ENCODE measurements at places on chromosomes 16 and 17.

DNA sequence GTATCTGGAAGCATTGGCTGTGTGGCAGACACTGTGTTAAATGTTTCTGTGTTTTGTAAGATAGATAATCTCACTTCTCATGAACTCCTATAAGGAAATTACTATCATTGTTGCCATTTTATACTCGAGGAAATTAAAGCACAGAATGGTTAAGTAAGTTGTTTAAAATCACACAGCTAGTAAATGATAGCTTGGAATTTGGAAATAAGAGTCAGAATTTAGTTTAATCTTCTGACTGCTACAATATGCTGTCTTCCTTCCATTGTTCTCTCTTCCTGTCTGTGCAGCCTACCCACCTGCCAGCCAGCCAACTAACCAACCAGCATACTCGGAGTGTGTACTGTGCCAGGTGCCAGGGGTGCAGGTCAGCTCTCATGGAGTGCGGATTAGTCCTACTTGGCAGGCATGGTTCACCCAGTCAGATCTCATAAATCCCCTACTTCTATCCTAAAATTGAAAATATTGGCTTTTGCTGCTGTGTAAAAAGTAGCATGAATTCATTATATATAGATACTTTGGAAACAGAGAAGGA lies 79.9 kb upstream of the LGALS9 start:
- DNase-seq: no peak

DNA sequence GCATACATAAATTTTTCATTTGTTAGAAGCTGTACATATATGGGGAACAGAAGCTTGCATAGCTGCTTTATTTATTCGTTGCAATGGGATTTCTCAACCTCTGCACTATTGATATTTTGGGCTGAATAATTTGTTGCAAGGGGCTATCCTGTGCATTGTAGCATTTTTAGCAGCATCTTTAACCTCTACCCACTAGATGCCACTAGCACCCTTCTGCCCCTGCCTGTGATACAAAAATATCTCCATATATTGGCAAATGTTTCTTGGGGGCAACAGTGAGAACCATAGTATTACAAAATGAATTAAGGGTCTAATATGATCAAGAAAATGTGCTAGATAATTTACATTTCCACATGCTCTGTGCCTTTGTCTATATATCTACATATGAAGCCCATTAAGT lies 1401.0 kb downstream of the CDH11 start:
- DNase-seq: no peak

DNA sequence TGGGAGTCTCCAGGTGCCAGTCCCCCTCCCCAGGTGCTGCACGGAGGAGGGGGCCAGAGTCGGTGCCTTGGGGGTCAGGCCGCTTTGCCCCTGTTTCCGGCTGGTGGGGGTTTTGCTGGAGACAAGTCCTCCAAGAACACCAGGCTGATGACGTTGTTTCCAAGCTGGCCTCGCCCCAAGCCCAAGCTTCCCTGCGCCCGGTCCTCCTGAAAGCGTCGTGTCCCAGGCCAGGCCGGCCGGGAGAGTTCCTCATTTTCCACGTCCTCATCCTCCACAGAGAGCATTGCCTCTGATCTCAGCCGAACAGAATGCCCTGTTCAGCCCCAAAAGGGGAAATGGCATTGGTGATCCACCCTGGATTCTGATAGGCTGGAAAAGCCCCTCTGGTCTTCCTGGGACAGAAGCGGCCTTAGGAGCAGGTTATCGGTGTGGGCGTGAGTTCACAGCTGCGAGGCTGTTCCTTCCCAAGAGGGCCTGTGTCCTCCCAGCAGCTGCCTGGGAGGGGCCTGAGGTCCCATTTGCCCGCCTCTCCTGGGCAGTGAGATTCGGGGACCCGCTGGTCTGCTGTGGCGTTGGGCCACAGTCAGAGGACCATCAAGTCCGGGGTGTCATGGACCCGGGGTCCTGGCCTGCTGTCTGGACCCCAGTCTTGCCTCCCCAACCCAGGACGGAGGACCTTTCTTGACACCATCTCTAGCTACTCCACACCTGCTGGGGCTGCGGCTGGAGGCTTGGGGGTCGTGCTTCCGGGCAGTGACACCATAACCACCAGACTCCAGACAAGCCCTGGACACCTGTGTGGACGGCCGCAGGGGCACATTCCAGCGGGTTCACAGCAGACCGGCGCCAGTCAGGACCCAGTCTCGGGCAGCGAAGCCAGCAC lies 7.1 kb downstream of the SOX8 start:
- DNase-seq: no peak

DNA sequence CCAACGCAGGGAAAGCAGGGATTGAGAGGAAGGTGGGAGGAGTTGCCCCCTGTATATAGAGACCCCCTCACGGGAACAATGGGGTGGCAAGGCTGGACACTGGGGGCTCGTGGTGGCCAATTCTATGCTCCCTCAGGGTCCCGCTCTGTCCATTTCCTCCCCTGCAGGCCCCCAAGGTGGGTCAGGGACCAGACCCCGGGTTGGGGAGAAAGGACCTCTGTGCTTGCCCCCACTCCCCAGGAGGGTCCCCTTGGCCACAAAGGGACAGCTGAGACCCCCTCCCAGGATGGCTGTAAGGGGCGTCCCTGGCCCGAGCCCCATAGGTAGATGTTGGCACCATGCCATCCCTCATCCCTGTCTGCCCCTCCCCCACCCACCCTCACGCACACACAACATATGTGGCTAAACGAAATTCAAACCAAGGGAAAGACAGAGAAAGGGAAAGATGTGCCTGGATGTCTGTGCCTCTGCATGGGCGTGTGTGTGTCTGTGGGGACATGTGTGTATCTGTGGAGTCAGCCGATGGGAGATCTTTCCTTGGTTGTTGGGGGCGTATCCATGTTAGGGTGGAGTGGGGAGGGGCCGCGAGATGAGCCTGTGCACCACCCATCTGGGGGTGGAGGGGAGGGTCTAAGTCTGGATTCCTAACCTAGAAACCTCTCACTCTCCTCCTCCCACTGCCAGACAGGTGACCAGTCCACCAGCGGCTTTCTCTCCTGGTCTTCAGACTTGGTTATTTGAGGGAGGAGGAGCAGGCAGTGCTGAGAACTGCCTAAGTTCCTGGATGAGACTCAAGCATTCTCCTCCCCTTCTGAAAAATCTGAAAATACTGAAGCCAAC lies 642 bp upstream of the NEUROD2 start:
- DNase-seq: no peak

GRCh38 chr17:2449486-2449885 lies 48.6 kb upstream of the MNT start:
- DNase-seq: no peak

DNA sequence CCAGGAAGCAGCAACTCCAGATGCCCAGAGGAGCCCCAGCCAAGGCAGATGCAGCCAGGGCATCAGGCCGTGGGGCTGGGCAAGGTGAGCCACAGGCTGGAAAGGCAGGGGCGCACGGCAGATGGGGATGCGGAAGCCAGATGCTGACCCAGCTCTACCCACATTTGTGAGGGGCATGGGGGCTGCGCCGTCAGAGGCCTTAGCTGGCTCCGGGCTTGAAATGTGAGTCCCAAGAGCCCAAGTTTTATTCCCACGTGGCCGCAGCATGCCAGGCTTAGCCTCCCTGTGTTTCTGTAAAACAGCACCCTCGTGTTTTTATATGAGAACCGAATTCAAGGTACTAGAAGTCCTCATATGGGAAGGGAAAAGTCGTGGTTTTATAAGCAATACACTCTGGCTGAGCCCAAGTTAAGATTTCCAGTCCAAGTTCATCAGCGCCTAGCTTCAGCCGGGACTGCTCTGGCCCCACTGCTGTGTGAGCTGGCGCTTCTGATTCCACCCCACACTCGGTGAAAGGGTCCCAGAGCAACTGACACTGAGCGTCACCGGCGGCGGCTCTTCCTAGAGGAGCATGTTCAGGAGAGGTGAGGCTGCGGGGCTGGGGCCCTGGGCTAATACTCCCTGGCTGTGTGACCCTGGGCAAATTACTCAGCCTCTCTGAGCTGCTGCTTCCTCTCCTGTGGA lies 6.7 kb upstream of the C16orf95 start:
- no peak for DNase-seq

DNA sequence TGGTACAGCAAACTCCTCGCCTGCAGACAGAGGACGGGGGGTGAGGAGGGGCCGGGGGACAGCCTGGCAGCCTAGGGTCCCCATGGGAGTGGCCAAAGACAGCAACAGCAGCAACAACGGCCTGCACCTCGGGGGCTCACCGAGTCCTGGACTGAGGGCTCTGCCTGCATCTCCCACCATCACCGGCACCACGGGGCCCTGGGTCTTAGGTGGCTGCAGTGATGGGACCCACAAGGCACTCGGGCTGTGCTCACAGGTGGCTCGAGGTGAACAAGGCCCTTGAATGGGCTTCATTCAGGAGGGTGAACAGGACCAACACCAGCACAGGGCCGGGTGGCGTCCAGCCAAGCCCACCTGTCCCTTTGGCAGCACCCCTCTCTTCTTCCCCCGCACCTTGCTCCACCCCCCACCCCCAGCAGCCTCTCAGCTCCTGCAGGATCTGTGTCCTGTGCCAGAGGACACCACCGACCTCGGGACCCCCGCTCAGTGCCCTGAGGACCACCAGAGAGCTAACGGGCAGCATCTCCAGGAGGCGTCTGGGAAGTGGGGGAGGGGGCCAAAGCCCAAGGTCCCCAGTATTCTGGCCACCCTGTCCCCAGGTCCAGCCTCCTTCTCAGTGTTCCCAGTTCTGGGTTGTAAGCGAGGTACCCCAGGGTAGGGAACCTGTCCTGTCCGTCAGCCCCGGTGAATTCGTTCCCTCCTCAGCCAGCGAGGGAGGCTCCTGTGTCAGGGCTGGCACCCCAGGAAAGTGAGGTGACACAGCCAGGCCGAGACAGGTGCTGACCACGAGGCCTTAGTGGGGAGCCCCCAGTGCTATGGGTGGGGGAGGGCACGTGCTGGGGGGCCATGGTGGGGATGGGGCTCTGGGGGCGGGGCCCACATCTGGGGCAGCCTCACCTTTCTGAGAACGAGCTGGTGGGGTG lies 94.3 kb downstream of the TBC1D16 start:
- DNase-seq: no peak

DNA sequence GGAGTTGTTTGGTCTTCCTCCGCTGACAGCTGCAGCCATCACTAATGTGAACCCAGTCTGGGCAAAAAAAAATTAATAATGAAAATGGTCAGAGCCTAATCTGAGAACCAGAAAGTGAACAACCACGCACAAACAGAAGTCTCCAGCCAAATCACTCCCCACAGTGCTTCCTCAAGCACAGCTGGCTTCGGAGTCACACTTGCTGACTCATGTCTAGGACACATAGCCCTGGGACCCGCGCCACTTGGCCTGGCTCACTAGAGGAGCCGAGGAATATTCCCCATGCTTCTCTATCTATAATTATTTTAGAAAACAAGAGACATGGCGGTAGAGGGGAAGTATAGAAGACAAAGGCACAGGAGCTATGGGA lies 109.1 kb downstream of the ZFHX3 start:
- DNase-seq: no peak

GRCh38 chr16:56995136-56995805 lies 5.9 kb downstream of the NLRC5 start:
- no peak for DNase-seq

GRCh38 chr16:49639739-49640431 lies 216.0 kb downstream of the ZNF423 start:
- DNase-seq: no peak

DNA sequence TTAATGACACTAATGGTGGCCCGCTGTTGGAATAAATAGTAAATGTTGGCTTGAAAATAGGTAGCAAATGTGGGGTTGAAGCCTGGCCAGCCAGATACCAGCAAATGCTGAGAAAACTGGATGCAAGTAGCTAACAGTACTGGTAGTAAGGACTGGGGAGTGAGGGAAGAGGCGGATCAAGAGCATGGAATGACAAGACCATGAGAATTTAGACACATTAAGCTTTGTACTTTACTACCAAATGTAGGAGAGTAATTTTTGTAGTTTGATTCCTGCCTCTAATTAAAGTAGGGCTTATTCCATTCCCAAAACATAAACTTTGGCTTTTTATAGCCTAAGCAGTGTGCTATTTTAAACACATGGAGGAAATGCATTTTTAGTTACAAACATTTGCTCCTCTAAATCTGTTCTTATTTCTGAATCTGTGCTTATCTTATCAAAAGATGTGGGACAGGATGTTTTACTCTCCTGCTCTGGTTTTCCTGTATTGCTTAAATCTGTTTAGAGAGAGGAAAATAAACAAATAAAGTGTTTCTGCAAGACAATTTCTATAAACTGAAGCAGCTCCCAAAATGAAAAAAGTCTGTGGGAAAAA lies 44.1 kb downstream of the CFDP1 start:
- DNase-seq: no peak

- no peak for DNase-seq
Measured at GRCh38 chr17:73697872-73698271, 53.6 kb upstream of the SDK2 start.

GRCh38 chr16:89599451-89599858 lies 14.0 kb upstream of the DPEP1 start:
- peak; percentile 35 for DNase-seq

DNA sequence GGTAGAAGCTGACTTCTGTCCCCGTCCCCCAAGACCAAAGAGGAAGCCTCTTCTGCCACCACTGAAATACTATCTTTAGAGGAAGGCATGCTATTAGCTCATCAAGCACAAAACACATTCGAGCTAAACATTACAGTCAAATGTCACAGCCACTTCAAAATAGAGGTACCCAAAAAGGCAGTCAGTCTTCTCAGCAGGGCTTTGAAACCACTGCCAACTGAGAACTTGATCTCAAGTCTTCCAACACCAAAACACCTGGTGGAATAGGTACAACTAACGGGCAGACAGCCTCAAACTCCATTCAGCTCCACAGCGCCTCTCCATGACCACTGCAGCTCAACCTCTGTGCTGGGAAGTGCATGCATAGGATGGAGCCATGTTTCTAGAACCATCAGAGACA lies 36.0 kb downstream of the ZFHX3 start:
- DNase-seq: no peak

- no peak for DNase-seq
Measured at GRCh38 chr17:79732804-79733691, 2.3 kb downstream of the ENPP7 start.

DNA sequence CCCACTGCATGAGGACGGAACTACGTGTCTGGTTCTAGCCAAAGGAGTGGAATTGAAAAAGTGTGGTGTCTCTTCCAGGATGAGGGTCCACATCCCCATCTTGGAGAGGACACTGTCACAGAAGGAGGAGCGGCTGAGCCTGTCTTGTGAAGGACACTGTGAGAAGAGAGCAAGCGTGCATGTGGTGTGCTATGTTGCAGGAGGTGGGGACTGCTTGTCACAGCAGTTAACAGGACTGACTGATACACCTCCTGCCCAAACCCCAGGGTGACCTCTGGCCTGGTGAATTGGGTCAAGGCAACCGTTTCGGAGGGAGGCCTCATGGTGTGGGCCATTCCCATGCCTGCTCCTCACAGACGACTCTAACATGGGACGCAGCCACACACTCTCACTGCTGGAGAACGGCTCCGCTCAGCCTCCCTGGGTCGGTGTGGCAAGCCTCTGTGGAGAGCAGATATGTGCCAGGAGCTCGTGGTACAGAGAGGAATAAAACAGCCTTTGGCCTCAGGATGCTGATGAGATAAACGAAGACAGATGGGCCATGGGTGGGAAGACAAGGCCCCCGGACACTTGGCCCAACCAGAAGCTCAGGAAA lies 56.4 kb upstream of the RBFOX3 start:
- no peak for DNase-seq

All from activated naive CD4-positive, alpha-beta T cell treated with anti-CD3 and anti-CD28 coated beads, Interleukin-2, amount 50 U/mL, for 16 hours (primary cell).